ENCODE measurements at places on chromosomes 5 and 9.

GRCh38 chr9:134123764-134124128 is 12.1 kb upstream of the WDR5 start:
- DNase-seq: no peak

GRCh38 chr9:78575771-78576170 is 278.8 kb downstream of the PSAT1 start:
- no peak for DNase-seq

DNA sequence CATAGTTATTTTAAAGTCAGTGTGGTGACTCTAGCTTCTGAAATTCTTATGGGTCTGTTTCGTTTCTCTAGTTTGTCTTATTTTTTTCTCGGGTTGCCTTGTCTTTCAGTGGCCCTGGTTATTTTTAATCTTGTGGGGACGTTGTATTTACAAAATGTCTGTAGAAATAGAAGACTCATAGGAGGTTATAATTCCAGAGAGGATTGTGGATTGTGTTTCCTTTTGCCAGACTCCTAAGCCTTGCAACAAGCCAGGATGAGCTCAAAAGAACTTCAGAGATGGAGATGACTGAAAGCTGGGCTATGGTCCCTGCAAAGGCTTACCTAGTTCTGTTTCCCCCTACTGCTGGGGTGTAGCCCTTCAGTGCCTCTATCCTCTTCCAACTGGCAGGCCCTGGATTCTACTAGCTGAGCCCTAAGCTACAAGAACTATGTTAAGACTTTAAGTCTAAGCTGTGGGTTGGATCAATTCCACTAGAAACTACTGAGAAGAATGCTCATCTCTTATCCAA is 32.2 kb upstream of the LECT2 start:
- no peak for DNase-seq

GRCh38 chr5:55104036-55104772 is 1.8 kb downstream of the GZMA start:
- DNase-seq: no peak

DNA sequence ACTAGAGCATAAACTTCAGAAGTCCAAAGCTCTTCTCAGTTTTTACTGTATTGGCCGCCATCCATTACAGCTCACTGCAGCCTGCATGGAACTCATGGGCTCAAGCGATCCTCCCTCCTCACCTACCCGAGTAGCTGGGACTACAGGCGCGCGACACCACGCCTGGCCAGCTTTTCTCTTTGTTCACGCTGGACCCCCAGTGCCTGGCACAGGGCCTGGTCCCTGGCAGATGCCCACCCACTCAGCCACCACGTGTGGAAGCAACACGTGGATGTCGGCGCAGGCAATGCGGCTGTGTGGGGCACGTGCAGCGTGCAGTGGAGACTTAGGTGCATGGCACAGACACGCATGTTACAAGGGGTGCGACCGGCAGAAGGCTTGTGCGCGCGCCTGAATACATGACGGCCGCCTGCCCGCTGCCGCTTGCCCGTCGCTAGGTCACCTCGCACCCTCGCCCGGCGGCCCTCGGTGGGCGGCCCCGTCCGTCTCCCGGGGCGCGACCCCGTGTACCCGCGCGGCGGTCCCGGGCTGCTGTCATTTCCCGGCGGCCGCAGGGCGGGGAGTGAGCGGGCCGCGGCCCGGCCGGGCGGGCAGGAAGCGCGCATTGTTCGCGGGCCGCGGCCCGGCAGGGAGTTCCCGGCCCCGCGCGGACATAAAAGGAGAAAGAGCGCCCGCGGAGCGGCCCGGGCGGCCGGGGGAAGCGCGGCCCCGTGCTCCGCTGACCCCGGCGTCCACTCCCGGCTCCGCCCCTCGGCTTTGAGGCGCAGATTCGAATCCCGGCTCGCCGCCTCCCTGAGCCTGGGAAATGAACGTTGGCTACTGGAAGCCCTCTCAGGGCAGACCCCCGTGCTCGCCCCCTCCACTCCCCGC is 24.1 kb upstream of the PTGS1 start:
- no peak for DNase-seq

GRCh38 chr9:89372230-89372816 is 54.0 kb downstream of the SECISBP2 start:
- no peak for DNase-seq

GRCh38 chr5:144391044-144391443 is 220.4 kb downstream of the KCTD16 start:
- DNase-seq: no peak

- DNase-seq: no peak
These were observed 100.5 kb upstream of the SNX2 start for GRCh38 chr5:122674385-122674784.

- DNase-seq: no peak
These were observed 146.5 kb downstream of the SYK start for GRCh38 chr9:90948156-90948555.

DNA sequence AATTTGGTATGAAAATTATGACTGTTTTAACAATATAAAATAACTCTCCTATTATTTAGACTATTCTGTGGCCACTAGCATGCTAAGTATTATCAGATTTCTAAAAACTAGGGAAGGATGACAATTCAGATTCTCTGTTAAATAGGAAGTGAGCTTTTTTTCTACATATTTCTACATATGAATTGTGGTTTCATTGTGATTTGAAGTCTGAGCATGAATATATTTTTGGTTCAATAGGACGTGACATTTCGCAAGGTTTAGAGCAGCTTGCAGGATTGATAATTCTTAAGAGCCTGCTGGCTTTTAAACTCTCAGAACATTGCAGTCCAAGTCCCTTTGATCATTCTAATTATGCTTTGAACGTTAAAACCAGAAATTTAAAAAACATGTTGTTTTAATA is 82.9 kb downstream of the ADGRV1 start:
- DNase-seq: no peak

DNA sequence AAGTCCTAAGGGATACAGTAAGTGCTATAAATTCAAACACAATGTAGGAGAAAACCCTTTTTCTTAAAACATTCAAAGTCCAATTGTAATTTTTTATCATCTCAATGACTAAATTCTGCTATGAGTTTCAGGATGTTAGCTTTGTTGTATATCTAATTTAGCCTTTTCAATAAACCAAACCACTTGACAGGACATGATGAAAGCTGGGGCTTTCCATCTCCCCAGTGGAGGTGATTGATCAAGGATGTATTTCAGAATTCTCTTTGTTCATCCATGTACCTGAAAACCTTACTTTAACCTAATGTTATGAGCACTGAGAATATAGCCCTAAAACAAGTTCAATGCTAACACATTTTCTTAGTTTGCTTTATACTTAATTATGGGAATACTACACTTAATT is 639.0 kb upstream of the ITGA1 start:
- DNase-seq: no peak

Measured in iPS DF 19.7 (cell line).